ENCODE measurements at places on chromosomes 2 and 18.

DNA sequence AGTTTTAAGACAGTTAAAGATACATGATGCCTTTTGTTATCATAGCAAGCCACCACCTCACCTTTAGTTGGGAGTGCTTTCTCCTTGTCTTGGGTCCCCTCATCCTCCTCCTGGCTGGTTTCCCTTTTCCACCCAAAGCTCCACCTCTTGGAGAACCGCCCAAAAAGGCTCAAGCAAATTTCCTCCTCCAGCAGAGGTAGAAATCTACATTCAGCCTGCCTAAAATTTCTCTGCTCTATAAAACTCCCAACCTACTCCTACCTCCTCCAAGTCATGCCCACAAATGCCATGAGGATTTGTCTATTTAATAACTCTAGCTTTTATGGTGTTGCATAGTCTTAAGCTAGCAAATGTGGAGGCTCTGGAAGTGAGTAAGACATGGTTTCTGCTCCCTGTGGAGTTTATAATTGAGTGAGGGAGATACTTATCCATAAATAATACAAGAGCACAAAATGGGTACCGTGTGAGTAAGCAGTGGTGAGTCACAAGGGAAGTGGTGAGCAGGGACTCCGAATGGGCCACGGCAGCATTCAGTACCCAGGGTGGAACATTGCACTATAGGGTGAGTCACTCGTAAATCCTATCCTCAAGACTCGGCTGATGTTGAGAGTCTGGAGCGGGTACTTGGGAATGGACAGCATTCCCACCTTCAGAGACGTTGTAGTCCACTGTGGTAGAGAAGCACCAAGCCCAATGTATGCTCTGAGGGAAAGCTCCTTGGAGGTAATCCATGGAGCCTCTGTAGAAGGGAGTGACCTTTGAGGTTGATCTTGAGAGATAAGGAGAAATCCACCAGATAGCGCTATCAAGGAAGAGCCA, 146.3 kb downstream of the RTN4 start:
- DNase-seq, result no peak

GRCh38 chr2:195722075-195722474, 65.0 kb downstream of the SLC39A10 start:
- no peak for DNase-seq

- no peak for DNase-seq
Measured at GRCh38 chr18:50287028-50287440, 458 bp downstream of the CXXC1 start.

GRCh38 chr18:43970656-43971055, 693.4 kb upstream of the SYT4 start:
- DNase-seq, result no peak

DNA sequence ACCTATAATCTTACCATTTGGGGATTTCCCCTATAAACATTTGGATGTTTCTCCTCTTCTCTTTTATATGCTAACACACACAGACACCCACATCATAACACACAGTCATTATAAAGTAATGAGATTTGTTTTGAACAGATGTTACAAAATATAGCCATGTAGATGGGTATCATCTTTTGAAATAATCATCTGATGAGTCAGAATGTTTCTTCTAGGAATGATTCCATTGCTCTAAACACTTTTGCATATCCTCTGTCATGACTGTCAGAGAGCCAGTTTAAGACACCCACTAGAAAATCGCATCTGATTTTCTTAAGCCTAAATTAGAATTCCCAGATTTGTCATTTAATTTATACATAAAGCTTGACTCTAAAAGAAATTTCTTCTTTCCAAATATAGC, 442.6 kb downstream of the CMPK2 start:
- DNase-seq, result no peak

DNA sequence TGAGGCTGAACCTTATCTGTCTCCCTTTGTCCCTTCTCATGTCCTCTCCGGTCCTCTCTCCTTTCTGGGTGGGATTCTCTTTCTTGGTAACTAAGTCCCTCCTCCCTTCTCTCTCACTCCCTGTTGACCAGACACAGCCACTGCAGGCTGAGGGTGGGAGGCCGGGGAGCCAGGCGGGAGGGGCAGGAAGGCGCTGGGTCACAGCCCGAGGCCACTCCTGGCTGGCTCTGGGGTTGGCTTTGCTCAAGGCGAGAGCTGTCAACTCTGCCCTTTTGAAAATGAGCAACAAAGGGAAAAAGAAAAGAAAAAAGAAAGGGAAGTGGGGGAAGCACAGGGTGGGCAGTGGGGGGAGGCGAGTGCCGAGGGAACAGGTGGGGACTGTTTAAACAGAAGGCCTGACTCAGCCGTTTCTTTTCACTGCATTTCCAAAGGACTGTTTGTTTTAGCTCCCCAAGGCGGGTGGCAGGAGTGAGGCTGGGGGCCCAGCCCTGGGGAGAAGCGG, 70.5 kb upstream of the IGFBP5 start:
- no peak for DNase-seq

DNA sequence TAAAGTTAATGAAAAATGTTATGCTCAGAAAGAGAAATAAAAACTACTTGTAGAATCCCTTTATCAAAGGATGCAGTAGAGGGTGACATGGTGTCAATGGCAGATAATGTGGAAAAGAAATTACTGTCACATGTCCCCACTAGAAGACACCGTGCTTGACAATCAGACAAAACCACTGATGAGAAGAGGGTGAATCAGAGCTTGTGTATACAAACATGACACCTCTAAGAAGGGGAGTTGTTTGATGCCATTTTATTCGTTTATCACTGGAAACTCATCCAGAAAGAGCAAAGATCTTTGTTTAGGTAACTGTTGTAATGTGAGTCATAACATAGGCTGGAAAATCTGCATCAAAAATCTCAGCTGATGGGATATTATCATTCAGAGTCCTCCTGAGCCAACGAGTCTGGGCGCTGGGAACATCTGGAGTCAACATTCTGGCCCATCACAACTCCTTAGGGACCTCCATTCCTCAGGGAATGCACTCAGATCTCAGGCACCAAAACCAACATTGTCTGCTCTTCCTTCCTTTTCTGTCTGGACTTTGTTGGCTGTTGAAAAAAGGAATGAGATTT, 49.5 kb upstream of the RAB12 start:
- DNase-seq, result no peak

DNA sequence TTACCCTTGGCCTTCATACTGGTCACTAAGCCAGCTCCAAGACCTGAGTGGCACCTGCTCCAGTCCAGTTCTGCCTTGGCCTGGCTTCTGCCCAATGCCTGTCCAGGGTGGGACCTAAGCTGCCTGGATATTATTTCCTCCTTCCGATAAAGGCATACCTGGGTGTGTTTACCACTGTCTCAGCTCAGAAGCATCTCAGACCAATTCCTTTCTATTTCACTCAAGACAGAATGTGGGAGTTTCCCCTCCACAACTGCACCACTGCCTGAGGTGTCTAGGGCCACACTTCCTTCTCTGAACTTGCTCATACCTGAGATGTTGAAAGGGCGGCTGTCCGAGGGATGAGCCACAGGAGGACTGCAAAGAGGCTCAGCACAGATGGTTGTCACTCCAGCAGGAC, 18.4 kb upstream of the CAB39 start:
- no peak for DNase-seq

GRCh38 chr2:10397878-10398277, 50.2 kb downstream of the ODC1 start:
- DNase-seq, result no peak

Data from stimulated activated CD4-positive, alpha-beta T cell treated with anti-CD3 and anti-CD28 coated beads, Interleukin-1b, Interleukin-23, amount 100 ng/mL, for 1 hour (primary cell).